ENCODE measurements at places on chromosomes 1 and 21.

- DNase-seq = no peak
Measured at GRCh38 chr21:28066596-28067387, 925.9 kb downstream of the LTN1 start.

DNA sequence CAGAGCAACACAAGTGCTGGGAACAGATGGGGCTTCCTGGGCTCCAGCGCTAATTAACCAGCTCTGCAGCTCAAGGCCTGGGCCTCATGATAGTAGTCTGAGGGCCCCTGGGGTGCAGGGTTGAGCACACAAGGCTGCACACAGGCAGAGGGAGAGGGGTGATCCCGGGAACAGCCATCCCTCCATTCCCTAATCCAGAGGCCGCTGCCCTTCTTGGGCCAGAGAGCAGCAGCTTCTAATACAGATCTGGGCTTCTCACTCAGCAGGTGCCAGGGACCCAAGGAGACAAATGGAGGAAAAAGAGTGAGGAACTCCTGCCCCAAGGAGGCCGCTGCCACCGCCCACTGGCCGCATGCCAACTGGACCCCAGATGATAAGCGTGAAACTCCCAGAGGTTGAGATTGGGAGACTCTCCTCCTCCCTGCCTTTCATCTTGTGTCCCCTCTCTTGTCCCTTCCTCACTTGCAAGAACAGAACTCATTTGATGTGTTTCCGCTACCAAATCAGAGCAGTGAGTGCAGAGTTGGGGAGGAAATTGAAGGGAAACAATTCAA, 58.0 kb upstream of the IFNAR2 start:
- DNase-seq = no peak

- DNase-seq = no peak
Measured at GRCh38 chr1:35894183-35894582, 11.2 kb downstream of the AGO1 start.

- DNase-seq = no peak
Measured at GRCh38 chr1:94542088-94542870, 720 bp upstream of the F3 start.

- no peak for DNase-seq
Measured at GRCh38 chr1:16046842-16047241, 3.3 kb downstream of the CLCNKB start.

DNA sequence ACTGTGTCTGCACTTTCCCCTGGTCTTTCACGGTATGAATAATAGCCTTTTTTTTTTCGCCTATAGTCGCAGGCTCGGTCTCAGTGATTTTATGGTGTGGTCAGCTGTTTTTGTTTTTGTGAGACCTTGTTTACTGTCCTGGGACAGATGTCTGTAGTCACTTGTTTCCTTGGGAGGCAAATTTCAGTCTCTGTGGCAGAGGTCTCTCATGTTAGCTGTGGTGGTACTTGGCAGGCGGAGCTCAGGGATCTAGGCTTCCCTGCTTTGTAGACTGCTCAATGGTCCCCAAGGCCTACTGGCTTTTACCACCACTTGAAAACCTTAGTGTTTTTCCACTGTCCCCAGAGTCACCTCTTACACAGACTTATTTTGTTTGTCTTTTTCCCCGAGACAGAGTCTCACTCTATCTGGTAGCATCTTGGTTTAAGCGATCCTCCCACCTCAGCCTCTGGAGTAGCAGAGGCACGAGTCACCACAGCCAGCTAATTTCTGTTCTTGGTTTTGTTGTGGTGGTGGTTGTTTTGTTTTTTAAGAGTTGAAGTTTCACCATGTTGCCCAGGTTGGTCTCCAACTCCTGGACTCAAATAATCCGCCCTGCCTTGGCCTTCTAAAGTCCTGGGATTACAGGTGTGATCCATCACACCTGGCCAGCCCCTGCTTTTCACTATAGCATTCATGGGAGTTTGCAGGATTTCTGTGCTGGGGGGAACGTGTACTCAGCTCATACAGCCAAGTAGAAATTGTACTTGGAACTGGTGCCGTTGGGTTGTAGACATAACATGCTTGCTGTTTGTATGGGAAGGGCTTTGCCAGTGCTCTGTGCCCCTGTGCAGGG, 10.3 kb downstream of the RNU1-2 start:
- no peak for DNase-seq

GRCh38 chr1:1858382-1859086, 32.4 kb downstream of the GNB1 start:
- DNase-seq = no peak

DNA sequence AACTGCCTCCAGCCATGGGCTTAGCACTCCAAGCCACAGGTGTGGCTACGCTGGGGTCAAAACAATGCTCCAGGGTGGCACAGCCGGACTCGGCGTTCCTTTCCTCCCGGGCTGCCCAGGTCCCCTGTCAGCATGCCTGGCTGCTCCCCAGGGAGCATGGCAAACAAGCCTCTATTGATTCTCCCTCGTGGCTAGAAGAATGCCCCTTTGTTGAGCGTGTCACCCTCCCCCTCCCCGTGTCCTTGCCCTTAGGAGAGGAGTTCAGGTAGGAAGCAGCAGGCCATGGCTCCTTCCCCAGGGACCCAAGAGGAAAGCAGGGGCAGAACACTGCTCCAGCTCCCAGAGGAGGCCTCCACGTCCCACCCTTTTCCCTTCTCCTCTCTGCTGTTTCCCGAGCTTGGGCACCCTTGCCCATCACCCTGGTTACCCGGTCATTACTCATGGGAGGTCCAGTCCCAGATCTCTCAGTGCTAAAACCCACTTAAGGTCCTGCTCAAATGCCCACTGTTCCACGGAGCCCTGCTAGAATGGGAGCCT, 57.4 kb upstream of the CITED4 start:
- DNase-seq = no peak

- DNase-seq = no peak
Measured at GRCh38 chr21:33207449-33208149, 22.1 kb upstream of the IFNAR2 start.

DNA sequence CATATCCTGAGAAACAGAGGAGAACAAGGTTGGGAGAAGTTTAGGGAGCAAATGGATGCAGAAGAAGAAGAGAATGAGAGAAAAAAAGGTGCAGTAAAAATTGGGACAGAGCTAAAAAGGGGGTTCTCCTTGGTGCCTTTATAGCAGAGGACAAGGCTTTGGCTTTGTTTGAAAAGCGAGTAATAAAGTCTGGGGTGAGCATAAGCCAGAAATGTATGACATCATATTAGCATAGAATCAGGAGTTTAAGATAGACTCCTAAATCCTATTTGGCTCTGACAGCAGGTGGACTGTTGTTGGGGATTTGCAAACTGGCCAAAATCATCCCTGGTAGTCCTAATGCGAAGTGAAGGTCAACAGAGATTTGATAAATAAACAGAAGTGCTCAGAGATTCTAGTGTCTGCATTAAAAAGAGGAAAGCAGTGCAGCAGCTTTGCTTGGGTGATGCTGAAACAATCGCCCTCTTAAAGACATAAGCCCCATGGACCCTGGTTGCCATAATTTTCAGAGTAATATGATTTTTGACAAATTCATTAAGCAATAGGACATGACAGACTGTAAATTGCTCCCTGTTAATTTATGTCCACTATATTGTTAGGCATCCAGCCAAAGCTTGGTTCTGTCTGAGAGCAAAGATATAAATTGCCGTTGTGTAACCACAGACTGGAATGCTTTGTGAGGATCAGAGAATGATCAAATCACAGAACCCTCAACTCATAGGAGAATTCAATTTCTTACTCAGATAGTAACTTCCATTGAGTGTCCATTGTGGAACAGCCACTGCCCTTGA, 385.0 kb upstream of the NFIA start:
- DNase-seq = no peak

DNA sequence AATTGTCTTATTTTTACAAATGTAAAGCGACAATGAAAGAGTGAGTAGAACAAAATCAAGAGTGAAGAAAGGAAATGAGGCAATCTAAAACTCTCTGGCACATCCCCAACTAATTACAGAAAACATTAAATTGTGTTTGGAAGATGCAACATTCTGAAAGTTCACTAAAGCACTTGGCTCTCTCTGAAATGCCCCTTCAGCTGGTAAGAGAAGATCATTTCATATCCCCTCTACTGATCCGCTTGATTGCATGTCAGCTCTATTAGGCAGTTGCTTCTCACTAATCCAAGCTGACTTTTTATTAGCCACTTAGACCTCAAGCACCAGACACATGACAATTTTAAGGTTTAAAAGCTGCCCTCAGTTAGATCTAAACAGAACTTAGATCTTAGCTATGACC, 262.8 kb upstream of the PRMT6 start:
- DNase-seq = no peak

- DNase-seq = no peak
Measured at GRCh38 chr21:39300587-39300986, 12.8 kb downstream of the BRWD1 start.

DNA sequence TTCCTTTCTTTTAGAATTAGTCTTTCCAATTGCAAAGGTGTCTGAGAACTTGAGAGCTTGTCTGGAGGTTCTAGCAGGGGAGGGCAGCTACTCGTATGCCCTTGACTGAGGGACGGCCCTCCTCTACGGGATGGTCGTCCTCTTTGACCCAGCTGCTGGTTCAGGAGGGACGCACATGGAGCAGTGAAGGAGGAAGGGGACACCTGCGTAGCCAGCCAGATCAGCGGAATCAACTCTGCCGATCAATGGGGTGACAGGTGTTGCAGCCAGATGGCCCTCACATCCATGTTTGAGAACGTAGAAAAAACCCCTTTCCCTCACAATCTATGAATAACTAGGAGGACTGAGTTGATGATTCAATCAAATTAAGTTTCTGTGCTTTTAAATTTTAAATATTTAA, 15.7 kb upstream of the A3GALT2 start:
- no peak for DNase-seq

GRCh38 chr1:158706096-158706495, 5.6 kb upstream of the OR6K2 start:
- DNase-seq = no peak

- no peak for DNase-seq
Measured at GRCh38 chr1:199404191-199404590, 623.3 kb upstream of the NR5A2 start.

- no peak for DNase-seq
Measured at GRCh38 chr1:12376236-12377045, 146.6 kb downstream of the VPS13D start.

DNA sequence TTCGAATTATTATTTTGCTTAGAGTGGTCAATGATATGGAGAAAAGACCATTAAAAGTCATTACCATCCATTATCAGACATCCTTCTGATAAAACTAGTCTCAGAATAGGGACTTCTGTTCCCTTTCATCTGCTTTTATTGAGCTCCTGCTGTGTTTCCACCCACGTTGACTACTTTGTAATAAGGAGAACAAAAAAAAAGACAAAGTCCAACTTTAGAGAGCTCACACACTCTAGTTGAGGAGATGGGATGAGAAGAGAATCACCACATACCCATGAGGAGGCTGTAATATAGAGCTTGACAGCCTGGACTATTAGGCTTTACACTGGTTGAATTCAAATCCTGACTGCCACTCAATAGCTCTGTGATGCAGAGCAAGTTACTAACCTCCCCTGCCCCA, 27.8 kb upstream of the ALDH9A1 start:
- no peak for DNase-seq

DNA sequence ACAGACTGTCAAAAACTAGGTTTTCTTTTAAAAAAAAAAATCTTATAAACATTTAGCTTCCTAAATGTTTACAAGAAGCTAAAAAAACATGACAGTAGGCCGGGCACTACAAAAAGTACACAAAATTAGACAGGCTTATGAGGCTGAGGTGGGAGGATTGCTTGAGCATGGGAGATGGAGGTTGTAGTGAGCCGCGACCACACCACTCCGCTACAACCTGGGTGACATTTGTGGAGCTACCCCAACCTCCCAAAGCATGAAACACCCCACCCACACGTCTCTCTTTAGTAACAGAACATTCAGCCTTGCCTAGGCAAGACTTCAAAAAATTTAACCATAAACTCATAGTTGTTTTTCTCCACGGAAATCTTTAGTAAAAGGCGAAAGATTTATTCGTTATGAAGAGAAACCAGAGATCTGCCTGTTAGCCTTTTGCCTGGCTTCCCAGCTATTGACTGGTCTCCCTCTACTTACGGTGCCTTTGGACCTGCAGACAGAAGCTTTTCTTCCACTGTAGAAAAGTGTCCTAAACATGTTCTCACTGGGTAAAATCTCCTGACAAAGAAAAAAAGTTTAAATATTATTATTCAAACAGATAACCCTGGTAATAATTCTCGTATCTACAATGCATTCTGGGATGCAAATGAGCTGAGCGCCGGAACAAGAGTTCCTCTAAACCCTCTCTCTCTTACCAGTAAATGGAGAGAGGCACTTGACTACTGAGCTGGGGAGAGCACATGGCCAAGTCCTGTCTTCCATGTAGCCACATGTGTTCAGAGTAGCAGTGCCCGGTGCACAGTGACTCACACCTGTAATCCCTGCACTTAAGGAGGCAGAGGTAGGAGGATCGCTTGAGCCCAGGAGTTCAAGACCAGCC, 9.2 kb downstream of the RNU5D-1 start:
- DNase-seq = peak; percentile 44

GRCh38 chr1:181858135-181858534, 203.4 kb downstream of the ZNF648 start:
- no peak for DNase-seq

DNA sequence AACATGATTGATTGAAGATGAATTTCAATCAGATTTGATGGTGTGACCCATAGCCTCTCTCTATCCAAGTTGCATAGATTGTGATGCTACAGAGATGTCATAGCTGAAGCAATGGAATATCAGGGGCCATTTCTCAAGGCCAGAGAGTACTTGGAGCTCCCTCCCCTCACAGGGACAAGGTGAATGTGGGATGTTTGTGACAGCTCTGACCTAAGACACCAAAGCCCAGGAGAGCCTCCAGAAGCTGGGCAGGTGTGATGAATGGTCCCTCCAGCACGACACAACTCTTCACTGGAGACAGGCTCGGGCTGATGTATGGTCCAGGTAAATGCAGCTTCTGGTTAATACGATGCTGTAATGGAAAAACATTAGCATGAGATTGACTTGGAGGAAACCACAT, 101.0 kb upstream of the ZC3H12A start:
- DNase-seq = no peak

GRCh38 chr1:32889731-32890278, 3.5 kb downstream of the HPCA start:
- no peak for DNase-seq

- DNase-seq = no peak
Measured at GRCh38 chr1:25054526-25055323, 124.6 kb upstream of the RUNX3 start.

GRCh38 chr1:200445213-200445612, 35.4 kb upstream of the ZNF281 start:
- no peak for DNase-seq

GRCh38 chr1:193435781-193436180, 249.4 kb upstream of the B3GALT2 start:
- DNase-seq = no peak

DNA sequence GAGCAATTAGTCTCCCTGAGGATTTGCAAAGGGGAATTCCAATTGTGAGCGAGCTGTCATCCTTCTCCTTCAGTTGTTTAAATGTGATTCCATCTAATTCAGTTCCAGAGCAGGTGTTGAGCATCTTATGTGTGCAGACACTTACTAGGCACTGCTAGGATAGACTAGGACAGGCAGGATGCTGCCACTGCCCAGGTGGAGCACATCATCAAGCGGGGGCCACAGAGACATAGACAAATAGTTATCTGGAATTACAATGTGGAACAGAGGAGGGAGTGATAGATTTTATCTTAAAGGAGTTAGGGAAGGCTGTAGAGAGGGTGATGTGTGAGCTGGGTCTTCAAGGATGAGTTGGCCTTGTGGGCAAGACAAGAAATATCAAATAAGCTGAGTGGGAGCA, 55.9 kb downstream of the CDC7 start:
- DNase-seq = no peak

GRCh38 chr1:243470502-243470901, 214.7 kb downstream of the SDCCAG8 start:
- DNase-seq = no peak
